ENCODE measurements at places on chromosomes 13 and 19. TPM values are rescaled to one million over a fixed set of nuclear protein-coding genes. Genes with fewer than 3 reads are reported as not detected.

DNA sequence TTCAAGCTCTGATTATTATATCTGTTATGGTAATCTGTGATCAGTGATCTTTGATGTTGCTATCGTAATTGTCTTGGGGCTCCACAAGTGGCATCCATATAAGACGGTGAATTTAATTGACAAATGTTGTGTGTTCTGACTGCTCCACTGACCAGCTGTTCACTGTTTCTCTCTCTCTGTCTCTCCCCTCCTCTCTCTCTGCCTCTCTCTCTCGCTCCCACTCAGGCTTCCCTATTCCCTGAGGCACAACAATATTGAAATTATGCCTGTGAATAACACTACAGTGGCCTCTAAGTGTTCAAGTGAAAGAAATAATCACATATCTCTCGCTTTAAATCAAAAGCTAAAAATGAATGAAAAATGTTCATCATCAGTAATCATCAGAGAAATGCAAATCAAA, 4.4 kb upstream of the SACS start:
- no peak for DNase-seq

- no peak for DNase-seq
Observed at GRCh38 chr13:35874704-35875103, 256.5 kb downstream of the DCLK1 start.

DNA sequence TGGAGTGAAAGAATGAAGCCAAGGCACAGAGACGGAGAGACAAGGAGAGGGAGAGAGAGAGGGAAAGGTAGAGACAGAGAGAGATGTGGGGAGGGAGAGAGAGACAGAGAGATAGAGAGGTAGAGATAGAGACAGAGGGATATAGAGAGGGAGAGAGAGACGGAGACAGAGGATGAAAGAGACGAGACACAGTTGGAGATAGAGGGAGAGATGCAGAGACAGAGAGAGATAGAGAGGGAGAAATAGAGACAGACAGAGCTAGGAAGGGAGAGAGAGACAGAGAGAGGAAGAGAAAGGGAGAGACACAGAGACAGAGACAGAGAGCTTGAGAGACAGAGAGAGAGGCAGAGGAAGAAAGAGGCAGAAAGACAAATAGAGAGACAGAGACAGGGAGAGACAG, 4.5 kb upstream of the CSNK1G2 start:
- no peak for DNase-seq

Gene TCF3
- total RNA-seq: 66.7 TPM

Measured in fibroblast of villous mesenchyme (primary cell).